ENCODE measurements at places on chromosomes 11 and 22.

GRCh38 chr22:30247561-30247960 is 1.0 kb upstream of the LIF start:
- no peak for DNase-seq

GRCh38 chr11:10763766-10764165 is 12.7 kb downstream of the CTR9 start:
- DNase-seq, result no peak

DNA sequence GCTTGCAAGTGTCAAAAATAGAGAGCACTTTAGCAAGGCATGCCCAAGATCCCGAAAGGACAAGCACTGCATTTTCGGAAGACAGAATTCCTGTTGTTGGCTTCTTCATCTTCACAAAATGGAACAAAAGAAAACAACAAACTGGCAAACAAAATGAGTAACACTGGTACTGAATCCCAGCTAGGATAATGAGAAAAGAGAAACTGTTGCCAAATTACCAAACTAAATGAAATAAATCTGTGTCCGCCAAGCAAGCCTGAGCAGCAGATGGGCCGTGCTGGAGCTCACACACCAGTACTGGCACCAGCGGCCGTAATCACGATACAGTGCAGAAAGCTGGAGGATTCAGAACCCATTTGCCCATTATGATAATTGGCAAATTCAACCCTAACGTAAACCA is 30.6 kb downstream of the TUB start:
- no peak for DNase-seq

- DNase-seq, result no peak
These were observed 197.5 kb downstream of the CADM1 start for GRCh38 chr11:115306689-115307088.

- DNase-seq, result no peak
These were observed 67.8 kb downstream of the DEPDC5 start for GRCh38 chr22:31821572-31821971.

DNA sequence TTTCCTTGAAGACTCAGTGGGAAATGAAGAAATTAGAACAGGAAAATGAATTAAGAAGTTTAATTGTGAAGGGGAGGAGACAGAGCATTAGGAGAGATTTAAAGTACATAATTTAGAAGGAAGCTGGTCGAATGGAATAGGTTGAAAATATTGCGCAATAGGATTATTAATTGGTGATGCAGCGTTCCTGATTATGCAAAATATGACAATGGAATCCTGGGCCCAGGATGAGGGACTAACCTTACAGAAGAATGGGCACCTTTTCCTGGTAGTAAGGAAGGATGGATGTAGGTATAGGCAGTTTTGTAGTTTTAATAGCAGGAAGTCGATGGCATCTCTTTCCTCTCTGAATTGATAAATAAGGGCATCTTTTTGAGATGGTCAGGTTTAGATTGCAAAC is 7.8 kb downstream of the TTC12 start:
- no peak for DNase-seq

DNA sequence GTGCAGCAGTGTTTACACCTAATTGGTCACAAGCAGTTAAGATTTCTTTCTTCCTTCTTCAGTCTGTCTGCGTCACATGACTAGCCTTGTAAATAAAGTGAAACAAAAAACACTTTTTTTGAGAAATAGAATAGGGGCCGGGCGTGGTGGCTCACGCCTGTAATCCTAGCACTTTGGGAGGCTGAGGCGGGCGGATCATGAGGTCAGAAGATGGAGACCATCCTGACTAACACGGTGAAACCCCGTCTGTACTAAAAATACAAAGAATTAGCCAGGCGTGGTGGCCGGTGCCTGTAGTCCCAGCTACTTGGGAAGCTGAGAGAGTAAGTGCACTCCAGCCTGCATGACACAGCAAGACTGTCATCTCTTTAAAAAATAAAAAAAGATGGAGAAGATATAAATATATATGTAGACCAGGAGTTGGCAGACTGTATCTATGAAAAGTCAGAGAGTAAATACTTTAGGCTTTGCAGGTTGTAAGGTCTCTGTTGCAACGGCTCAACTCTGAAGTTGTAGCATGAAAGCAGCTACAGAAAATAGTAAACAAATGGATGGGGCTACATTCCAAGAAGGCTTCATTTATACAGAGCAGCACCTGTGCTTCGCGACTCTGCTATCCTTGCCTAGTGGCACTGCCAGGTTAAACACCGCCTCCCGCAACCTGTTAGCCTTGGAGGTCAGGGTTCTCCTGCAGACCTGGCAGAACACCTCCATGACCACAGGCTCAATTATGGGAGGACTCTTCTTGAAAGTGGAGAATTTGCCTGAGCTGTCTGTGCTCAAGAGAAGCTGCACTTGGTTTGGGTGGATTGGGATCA is 55.9 kb downstream of the PPP6R2 start:
- DNase-seq, result no peak

DNA sequence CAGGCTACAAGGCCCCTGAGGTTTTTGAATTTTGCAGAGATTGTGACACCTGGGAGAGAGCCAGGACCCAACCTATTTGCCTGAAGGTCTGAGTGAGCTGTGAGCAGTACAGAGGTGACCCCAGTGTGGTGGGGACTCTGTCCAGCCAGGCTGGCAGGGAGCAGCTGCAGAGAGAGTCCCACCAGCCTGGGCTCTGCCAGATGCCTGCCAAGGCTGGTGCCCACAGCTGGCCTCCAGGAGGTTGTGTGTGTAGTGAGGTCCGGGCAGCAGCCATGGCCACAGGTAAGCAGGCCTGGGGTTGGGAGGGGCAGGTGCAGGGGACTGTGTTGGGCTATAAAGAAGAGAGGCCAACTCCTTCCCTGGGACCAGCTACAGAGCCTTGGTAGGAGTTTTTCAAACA is 144.8 kb downstream of the CRYBB2 start:
- no peak for DNase-seq

GRCh38 chr11:132220474-132220873 is 850.1 kb downstream of the NTM start:
- DNase-seq, result no peak

DNA sequence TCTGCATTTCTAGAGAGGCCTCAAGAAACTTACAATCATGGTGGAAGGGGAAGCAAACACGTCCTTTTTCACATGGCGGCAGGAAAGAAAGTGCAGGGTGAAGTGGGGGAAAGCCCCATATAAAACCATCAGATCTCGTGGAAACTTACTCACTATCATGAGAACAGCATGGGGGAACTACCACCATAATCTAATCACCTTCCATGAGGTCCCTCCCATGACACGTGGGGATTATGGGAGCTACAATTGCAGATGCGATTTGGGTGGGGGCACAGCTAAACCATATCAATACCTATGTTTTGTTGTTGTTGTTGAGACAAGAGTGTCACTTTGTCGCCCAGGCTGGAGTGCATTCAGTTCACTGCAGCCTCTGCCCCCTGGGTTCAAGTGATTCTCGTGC is 29.9 kb downstream of the SFI1 start:
- DNase-seq, result no peak
